ENCODE measurements at places on chromosomes 16 and 17.

DNA sequence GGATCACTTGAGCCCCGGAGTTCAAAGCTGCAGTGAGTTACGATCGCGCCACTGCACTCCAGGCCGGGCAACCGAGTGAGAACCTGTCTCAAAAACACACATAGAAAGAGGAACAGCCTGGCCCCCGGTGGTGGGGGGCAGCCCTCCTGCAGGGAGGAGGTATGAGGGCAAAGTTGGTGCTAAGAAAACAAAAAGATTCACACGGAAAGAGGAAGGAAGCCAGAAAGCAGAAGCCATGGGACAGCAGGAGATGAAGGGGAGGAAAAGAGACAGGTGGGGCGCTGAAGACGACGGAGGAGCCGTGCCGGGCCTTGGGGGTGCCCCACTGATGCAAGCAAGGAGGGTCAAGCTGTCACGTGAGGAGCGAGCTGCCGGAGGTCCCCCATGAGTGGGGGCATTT lies 8.2 kb upstream of the C16orf74 start:
- DNase-seq = no peak

GRCh38 chr16:10253409-10253808 lies 71.2 kb upstream of the GRIN2A start:
- no peak for DNase-seq

- no peak for DNase-seq
Observed at GRCh38 chr17:27975146-27976011, 67.1 kb upstream of the NLK start.

DNA sequence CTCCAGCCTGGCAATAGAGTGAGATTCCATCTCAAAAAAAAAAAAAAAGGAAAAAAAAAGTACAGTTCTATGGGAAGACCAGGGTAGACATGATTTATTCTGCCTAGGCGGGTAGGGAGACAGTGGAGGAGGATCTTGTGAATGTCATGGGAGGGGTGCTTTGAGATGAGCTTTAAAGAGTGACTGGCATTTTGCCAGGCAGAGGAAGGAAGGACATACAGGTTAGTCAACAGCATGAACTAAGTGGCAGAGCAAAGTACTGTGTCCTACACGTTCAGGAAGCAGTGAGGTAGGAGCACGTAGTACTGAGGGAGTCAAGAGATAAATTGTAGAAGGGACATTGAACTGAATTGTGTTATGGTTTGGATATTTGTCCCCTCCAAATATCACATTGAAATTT lies 451.5 kb downstream of the TOX3 start:
- no peak for DNase-seq

DNA sequence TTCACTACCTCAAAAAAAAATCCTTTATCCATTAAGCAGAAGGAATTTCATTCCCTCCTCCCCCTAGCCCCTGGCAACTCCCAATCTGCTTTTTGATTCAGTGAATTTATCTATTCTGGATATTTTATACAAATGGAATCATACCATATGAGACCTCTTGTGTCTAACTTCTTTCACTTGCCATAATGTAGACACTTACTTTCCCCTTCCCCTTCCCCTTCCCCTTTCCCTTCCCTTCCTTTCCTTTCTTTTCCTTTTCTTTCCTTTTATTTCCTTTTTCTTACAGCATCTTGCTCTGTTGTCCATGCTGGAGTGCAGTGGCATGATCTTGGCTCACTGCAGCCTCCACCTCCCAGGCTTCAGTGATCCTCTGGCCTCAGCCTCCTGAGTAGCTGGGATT lies 50.5 kb downstream of the PSMD12 start:
- no peak for DNase-seq

GRCh38 chr17:46108550-46109110 lies 84.6 kb downstream of the KANSL1 start:
- no peak for DNase-seq

GRCh38 chr17:79670537-79671084 lies 59.8 kb upstream of the RBFOX3 start:
- DNase-seq = no peak

DNA sequence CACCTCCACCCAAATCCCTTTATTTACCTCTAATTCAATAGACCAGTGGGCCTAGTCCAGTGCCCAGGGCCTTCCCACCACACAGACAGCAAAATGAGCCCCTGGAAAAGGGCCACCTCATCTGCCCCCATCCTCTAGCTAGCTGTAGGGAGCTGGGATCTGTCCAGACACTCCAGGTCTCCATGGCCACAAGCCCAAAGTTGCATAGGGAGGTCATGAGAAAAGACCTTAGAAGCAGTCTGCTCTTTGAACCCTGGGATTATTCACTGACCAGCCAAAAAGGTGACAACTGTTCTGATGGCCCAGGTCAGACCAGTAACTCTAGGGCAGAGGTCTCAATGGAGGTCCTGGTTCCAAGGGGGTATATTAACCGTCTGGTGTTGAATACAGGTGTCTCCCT lies 2.0 kb downstream of the CUEDC1 start:
- DNase-seq = no peak

GRCh38 chr16:28923652-28924398 lies 1.2 kb downstream of the RABEP2 start:
- no peak for DNase-seq

DNA sequence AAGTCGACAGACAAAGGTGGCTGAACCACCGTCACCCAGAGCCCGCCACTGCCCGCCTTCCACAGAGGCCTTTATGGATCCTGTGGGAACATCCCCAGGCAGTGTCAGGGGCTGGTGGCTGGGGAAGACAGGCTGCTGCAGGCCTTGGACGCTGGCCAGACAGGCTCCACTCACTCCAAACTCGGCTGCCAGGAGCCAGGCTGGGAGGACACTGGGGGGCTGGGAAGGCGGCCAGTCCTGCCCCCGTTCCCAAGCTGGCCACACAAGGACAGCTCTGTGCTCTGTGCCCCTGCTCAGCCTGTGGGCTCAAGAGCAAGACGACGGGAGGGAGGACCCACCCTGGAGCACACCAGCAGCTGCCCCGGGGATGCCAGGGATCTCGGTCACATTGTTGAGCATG lies 7.6 kb upstream of the LCAT start:
- no peak for DNase-seq

GRCh38 chr17:13631529-13631928 lies 29.8 kb upstream of the HS3ST3A1 start:
- DNase-seq = no peak

DNA sequence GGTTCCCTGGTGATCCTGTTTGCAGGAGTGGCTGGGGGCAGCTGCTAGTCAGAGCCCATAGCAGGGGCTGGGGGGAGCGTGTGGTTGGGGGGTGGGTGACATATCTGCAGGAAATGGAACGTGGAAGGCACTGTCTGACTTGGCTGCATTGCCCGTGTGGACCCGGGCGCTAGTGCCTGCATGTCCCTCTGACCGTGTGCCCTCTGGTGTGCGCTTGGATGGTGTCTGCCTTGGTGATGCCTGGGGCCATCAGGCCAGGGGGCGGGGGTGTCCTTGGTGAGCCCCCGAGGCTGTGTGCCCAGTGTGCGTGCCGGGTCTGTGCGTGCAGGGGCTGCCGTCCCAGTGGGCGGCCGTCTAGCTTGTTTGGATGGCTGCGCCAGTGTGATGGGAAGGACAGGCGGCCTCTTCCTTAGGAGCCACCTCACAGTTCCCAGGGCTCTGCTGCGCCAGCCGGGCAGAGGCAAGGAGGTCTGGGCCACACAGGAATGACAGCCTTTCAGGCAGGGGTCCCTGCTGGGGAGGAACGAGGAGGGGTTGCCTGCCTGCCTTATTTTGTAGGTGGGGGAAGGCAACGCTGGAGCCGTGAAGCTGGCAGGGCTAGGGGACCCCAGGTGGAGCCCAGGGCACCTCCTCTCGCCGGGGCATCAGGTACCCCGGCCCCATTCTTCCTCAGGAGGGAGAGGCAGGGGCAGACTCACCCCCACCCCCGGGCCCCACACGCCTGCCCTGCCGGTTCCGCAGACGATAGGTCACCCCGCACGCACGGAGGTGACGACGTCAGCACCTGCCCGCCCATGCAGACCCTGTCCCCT lies 693 bp downstream of the NDRG4 start:
- no peak for DNase-seq
